IMR-90 (cell line): ENCODE measurements at places on chromosomes 6 and 20. TPM values are rescaled to one million over a fixed set of nuclear protein-coding genes. Genes with fewer than 3 reads are reported as not detected.

- DNase-seq = no peak
Observed at GRCh38 chr20:44494681-44495080, 19.0 kb downstream of the TTPAL start.

GRCh38 chr6:93177438-93177837 is 241.9 kb downstream of the EPHA7 start:
- DNase-seq = no peak

DNA sequence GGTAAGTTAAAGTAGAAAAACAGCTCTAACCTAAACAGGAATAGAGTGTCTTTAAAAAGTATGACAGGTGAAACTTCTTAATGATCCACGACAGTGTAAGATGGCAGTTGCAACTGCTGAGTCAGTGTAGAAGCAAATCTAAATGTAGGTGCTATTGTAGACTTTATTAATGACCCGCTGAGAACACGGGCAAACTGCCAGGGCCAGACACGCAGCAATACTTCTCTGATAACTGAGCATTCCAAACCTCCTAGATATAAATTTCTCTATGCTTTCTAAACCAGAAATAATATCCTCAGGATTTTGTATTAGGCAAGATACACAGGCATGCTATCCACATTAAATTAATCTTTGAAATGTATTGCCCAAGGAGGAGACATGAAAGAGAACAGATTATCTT is 1076.4 kb downstream of the HACE1 start:
- DNase-seq = no peak

GRCh38 chr6:162373868-162374267 is 353.7 kb downstream of the PRKN start:
- DNase-seq = no peak

GRCh38 chr20:63027922-63028389 is 21.2 kb upstream of the BHLHE23 start:
- DNase-seq = no peak

DNA sequence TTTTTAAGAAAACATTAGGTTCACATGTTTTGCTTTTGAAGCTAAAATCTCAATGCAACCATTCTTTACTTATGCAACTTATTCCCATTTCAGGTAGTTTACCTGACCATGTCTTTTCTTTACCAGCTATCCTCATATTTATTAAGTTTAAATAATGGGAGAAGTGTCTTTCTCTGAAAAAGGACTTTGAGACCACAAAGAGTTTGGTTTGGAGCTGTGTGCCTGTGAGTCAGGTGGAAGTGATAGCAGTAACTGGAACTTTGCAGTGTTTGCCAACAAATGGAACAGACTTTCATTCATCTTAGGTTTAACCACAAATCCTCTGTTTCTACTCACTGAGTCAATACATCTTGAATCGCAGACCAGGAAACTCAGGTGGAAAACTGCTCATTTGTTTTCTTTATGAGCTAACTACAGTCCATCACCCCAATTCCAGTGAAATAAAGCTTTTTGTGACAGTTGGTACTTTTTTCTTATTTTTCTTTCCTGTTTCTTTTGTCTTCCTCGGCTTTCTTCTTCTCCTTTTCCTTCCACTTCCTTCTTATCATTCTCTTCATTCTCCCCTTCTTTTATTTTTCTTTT is 148.3 kb upstream of the RIN2 start:
- DNase-seq = no peak

GRCh38 chr6:63731930-63732329 is 96.3 kb downstream of the PHF3 start:
- peak; percentile 32 for DNase-seq

DNA sequence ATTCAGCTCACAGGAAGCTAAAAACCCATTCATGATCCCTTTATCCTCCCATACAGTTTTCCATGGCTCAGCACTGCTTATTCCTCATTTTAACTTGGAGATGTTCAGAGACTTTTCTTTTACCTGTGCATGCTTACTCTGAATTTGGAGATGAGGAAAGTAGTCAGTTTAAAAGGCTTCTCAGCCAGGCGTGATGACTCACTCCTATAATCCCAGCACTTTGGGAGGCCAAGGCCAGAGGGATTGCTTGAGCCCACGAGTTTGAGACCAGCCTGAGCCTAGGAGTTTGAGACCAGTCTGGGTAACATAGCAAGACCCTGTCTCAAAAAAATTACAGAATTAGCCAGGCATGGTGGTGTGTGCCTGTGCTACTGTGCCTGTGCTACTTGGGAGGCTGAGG is 30.3 kb upstream of the TMEM217 start:
- DNase-seq = peak; percentile 12

- no peak for DNase-seq
Observed at GRCh38 chr20:24980291-24981053, 12.1 kb downstream of the APMAP start.

DNA sequence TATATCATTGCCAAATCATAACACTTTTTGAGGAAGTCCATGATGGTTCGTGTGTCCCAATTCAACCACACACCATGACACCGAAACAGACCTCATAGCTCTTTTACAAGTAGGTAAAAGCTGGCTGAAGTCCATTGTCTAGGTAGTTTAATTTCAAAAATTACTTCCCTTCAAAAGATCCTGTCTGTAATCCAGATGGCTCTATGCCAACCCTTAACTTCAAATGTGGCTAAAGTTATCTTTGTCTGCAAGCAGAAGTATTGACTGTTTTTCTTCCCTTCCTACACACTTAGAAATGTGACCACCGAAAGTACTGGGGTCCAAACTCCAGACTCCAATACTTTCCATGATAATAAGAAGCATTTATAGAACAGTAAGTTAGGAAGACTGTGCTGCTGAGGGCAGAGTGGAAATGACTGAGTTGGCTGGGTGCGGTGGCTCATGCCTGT is 8.3 kb upstream of the TIAM2 start:
- no peak for DNase-seq

DNA sequence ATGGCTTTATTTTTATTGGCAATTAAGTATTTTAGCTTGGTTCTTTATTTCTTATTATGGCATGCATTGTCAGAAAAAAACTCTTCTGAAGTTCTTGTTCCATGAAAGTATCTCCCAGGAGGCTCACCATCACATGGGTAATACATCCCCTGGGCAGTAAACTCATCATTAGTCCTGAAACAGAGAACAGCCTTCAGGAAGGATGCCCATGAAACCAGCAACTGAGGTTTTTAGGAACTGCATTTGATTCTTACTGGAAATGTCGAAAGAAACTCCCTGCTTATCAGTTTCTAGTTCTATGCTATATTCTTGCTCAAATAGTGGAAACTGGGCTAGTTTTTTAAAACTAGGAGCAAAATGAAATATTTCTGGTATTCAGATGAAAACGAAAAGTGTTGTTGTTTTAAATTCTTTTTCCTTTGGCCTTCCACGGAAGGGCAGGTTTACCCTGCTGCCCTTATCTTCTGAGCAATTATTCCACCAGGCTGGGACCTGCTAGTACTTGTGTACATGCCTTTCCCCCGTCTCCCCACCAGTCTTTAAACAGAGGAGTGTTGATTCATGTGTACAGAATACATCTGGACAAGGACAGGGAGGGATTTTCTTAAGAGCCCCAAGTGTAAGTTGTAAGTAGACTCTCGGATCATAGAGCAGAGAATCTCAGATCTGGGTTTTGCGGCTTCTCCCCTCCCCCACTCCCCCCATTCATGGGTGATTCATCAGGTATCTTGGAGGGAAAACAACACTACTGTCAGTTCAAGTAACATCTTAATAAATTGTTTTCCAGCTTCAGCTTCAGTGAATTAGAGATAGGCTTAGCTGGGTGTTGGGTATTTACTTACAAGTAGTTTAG is 81.5 kb downstream of the RTN4IP1 start:
- peak; percentile 85 for DNase-seq

Gene CFB
- 1.4 and 1.8 TPM in 2 replicates for total RNA-seq

Gene BFSP1
- total RNA-seq = 1.9 and 2.0 TPM in 2 replicates

Gene BPIFB4
- not detected in 2 replicates for total RNA-seq

Gene ADGRF5
- total RNA-seq = not detected in 2 replicates

Gene KIF25
- not detected in 2 replicates for total RNA-seq
